ENCODE measurements at places on chromosomes 1 and 21. TPM values are rescaled to one million over a fixed set of nuclear protein-coding genes. Genes with fewer than 3 reads are reported as not detected.
A peak's percentile ranks its signal among the peaks of the same experiment; 100 is the strongest.

The ANGPTL1 gene
- total RNA-seq, result not detected

The SOAT1 gene
- 15.2 TPM for total RNA-seq

The FBLIM1 gene
- 321 TPM for total RNA-seq

The KRTAP19-1 gene
- total RNA-seq, result not detected

GRCh38 chr1:89519779-89520358 lies 4.8 kb upstream of the LRRC8B start:
- DNase-seq, result peak; percentile 26

DNA sequence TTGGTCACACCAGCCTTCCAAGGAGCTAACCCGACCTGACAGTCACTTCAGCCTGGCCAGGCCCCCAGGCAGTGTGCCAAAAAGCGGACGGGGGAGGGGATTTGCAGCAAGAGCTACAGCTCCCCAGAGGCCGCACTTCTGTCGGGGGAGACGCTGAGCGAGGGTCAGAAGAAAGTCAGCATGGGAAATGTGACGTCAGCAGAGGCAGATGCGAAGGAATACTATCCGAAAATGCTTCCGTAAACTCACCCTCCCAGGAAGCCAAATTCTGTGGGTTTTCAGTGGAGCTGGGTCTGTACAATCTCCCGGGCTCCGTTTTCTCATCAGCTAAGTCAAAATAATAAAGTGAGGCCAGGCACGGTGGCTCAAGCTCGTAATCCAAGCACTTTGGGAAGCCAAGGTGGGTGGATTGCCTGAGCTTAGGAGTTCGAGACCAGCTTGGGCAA lies 28.5 kb upstream of the ECE1 start:
- no peak for DNase-seq

- no peak for DNase-seq
Measured at GRCh38 chr1:222009105-222009730, 267.3 kb upstream of the DUSP10 start.

DNA sequence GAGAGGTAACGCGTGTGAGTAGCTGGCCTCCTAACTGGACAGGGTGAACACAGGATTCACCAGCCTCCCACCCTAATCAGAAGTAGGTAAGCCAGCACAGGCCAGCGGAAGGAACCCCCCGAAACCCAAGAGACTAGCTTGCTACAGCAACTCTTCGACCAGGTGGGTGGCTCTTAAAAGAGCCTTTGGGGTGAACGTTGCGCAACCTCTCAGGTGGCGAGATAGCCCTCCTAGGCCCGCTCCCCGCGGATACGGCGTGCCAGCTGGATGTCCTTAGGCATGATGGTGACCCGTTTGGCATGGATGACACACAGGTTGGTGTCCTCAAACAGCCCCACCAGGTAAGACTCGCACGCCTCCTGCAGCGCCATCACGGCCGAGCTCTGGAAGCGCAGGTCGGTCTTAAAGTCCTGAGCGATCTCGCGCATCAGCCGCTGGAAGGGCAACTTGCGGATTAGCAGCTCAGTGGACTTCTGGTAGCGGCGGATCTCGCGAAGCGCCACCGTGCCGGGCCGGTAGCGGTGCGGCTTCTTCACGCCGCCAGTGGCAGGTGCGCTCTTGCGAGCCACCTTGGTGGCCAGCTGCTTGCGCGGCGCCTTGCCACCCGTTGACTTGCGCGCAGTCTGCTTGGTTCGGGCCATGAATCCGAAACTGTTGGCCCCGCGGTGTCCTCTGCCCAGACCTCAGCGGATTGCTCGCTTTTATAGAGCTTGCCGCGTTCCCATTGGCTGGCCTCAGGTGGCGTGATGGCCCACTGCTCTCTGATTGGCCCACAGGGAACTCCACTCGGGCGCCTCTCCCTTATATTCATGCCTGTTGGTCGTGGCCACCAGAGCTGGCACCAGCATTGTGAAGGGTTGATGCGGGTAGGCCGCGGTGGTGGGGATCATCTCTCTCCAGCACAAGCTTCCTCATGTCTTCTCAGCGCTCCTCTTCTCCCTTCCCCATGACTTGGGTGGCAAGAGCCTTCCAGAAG lies 8.3 kb upstream of the TRIM17 start:
- DNase-seq, result no peak

- no peak for DNase-seq
Measured at GRCh38 chr1:236098267-236098666, 33.4 kb upstream of the NID1 start.

GRCh38 chr1:118159569-118159968 lies 25.5 kb downstream of the SPAG17 start:
- no peak for DNase-seq

DNA sequence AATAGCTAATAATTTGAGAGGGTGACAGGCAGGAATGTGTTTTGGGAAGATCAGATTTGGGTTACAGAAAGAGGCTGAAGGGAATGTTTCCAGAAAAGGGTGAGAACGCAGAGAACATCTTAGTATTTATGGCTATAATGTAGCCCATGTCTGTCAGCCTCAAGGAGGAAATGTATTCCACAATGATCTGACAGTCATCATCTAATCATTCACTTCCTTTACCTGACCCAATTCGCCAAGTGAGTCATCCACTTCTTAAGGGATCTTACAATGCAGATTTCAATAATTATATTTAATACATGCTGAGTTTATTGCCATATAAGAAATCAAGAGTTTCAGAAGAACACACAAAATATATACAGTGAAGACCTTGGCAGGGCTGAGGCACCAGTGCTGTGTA lies 10.8 kb downstream of the TRIM45 start:
- no peak for DNase-seq

GRCh38 chr1:59018446-59018845 lies 234.6 kb upstream of the JUN start:
- DNase-seq, result no peak

DNA sequence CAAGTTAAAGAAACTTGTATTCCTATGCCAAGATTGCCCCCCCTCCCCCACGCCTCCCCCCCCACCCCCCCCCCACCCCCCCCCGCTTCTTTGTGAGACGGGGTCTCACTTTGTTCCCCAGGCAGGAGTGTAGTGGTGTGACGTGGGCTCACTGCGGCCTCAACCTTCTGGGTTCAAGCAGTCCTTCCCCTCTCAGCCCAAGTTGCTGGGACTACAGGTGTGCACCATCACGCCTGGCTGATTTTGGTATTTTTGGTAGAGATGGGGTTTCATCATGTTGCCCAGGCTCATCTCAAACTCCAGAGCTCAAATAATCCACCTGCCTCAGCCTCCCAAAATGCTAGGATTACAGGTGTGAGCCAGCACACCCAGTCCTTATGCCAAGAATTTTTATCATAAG lies 136.6 kb downstream of the POU2F1 start:
- DNase-seq, result no peak

- DNase-seq, result no peak
Measured at GRCh38 chr1:46013581-46013980, 118.8 kb downstream of the PIK3R3 start.

GRCh38 chr1:11441211-11441952 lies 37.6 kb upstream of the DISP3 start:
- DNase-seq, result no peak

DNA sequence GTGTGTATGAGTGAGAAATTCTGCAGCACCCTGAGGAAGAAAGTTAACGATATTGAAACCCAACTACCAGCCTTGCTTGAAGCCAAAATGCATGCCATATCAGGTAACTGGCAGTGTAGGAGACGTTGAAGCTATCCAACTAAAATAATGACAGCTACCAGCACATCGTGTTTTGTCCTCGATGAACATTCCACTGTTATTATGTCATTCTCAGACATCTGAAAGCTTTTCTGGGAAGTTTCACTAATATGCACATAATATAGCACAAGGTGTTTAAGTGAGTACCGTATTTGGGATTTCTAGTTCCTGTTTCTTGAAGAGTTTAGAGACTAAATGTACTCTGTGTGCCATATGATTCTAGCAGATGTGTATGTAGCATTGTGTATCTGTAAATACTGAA lies 173.5 kb downstream of the DISC1 start:
- DNase-seq, result no peak

- DNase-seq, result no peak
Measured at GRCh38 chr1:197774466-197775281, 606 bp downstream of the DENND1B start.

GRCh38 chr21:44551340-44551961 lies at the start of gene KRTAP10-2:
TSS of gene KRTAP10-2 (minus strand) at chr21:44551505. CDS start at chr21:44551458, 47 bp downstream.
- DNase-seq, result no peak

DNA sequence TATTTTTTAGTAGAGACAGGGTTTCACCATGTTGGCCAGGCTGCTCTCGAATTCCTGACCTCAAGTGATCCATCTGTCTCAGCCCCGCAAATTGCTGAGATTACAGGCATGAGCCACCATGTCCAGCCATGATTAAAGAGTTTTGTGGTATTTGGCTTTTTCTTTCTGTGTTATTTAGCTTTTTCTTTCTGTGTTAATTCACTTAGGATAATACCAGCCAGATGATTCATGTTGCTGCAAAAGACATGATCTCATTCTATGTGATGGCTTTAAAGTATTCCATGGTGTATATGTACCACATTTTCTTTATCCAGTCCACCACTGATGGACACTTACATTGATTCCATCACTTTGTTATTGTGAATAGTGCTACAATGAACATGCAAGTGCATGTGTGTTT lies 1135.2 kb downstream of the AMY1C start:
- DNase-seq, result no peak

DNA sequence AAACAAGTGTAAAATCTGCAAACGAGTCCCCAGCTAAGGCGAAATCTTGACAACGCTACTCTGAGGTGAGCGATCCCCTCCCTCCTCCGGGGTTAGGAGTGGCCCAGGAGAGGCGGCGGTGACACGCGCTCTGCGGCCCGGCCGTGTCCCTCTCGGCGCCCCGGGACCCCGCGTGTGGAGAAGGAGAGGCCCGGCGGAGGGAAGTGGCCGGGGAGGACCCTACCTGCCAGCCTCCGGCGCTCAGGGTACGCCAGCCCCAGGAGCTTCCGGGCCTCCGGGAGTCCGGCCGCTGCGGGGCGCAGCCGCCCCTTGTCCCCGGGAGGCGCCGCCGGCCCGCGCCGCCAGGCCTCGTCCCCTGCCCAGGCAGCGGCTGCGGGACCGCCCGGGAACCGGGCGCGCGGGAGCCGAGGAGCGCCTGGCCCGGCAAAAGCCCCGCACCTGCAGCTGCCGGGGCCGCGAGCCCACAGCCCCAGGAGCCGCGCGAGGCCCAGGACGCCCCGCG lies 543 bp downstream of the ABCB10 start:
- no peak for DNase-seq

- no peak for DNase-seq
Measured at GRCh38 chr1:50959303-50959912, 659 bp downstream of the FAF1 start.

DNA sequence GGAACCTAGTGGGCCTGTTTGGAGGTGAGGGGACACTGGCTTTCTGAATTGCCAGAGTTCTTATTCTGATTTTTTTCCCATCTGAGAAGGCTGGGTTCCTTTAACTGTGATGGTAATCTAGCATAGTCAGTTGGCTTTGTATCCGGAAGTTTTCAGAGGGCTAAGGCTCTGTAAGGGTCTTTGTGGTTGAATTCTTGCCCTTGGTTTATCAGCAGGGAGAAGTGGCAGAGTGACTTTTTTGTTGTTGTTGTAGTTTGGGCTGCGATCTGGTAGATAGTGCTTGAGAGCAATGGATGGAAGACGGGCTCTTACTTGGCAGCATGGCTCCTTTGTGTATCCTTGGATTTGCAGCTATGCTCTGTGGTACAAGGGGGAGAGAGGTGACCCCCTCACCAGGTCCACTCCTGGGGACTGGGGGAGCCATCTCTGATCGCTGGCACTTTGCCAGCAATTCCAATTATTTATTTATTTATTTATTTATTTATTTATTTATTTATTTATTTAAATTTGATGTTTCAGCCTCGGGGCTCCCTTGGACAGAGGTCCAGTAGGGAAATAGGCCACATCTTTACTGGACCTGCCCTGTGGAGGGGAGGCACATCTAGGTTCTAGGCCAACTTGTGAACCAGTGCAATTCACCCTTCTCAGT lies 18.5 kb downstream of the TCP10L start:
- no peak for DNase-seq

DNA sequence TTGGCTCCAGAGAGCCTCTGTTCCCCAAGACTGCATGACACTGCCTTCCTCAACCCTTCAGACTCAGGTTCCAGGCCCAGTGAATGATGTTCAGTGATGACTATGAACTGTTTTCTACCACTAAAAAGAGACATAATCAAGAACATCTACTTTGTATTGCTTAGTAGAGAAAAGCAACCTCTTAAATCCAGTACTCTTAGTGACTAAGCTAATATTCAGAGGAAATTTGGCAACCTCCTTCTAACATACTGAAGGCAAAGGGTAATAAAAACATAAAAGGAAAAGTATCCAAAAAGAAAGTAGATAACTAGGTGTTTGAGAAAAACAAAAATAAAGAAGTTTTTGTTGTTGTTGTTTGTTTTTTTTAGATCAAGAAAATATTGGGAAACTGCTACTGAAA lies 153.3 kb upstream of the RUNX1 start:
- no peak for DNase-seq

GRCh38 chr21:41621513-41621912 lies 113.6 kb upstream of the TMPRSS2 start:
- no peak for DNase-seq

DNA sequence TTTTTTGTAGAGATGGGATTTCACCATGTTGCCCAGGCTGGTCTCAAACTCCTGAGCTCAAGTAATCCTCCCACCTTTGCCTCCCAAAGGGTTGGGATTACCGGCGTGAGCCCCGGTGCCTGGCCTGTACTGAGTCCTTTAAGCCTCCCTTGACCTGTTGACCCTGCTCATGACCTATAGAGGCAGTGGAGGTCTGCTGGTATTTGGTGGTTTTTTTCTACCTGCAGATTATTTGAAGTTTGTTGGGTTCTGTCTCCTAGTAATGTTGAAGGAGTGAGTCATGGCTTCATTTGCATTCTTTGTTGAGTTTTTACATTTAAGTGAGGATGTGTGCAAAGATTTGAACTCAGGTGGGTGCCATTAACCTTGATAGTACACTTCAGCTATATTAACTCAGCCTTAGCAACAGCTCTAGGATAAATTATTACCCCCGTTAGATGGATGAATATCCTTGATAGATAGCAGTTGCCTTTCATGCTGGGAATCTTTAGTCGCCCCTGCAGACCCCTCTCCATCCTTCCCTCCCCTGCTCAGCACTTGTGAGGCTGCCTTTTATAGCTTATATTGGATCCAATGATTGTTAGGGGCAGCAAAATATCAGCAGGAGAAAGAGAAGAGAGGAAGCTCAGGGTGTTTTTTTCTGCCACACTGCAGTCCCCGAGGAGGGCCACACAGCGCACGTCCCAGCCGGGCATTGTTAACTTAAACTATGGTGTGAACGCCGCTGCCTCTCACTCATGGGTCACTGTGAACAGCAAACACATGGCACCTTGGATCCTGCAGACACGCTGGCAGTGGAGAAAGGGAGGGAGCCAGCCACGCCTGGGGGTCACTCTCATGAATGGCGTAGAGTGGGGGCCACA lies 14.9 kb upstream of the NPPB start:
- no peak for DNase-seq

DNA sequence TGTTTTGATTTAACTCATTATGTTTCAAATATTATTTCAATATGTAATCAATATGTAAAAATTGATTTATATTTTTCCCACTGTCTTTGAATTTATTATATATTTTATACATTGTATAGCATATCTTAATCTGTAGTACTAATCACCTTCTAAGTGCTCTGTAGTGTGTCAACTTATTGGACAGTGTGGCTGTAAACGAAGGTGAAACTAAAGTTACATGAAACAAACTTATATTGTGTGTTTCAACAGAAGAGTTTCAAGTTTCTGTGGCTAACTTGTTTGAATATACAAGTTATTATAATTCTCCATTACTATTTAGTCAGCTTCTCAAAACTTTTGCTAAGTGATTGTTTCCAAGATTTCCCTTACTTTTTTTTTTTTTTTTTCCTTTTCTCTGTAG lies 175.8 kb downstream of the DHRS3 start:
- DNase-seq, result no peak

All from pulmonary artery endothelial cell (primary cell).